ENCODE measurements at places on chromosomes 12 and 14.

- DNase-seq, result no peak
Observed at GRCh38 chr12:117080661-117081144, 18.5 kb downstream of the TESC start.

GRCh38 chr12:96070670-96071279 is 35.4 kb upstream of the LTA4H start:
- DNase-seq, result no peak

DNA sequence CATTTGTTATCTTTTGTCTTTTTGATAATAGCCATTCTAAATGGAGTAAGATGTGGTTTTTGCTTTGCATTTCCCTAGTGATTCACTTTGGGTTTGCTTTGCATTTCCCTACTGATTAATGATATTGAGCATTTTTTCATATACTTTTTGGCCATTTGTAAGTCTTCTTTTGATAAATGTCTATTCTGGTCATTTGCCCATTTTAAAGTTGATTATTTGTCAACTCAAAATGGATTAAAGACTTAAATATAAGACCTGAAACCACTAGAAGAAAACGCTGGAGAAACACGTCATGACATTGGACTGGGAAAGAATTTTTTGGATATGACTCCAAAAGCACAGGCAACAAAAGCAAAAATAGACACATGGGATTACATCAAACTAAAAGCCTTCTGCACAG is 148.0 kb downstream of the APAF1 start:
- DNase-seq, result no peak

- DNase-seq, result no peak
Observed at GRCh38 chr14:63745858-63746425, 18.1 kb upstream of the SGPP1 start.

GRCh38 chr14:96252999-96253539 is 2.9 kb upstream of the BDKRB1 start:
- no peak for DNase-seq

DNA sequence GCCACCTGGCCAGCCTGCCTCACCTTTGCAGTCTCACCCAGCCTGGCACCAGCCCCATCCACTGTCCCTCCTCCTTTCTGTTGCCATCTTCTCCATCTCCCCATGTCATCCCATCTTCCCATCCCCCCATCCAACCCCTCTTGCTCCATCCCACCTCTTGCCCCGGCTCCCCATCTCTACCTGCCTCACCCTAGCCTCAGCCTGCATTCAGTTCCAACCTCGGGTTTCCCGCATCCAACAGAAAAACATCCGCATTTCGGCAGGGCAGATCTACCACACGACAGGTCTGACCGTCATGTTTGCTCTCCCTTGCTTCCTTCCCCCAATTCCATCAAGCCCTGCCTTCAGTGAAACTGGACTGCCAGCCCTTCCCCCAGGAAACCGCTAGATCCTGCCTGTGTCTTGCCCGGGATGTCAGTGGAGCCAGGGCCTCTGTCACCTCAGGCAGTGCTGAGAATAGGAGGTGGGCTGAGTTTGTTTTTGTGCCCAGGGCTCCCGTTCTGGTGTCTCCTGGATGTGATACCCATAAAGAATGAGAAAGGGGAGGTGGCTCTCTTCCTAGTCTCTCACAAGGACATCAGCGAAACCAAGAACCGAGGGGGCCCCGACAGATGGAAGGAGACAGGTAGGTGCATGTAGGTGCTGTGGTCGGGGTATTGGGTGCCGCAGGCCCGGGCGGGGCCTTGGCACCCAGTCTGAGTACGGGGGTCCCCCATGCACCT is 2.5 kb downstream of the KCNH3 start:
- DNase-seq, result no peak

GRCh38 chr14:48251290-48251689 is 575.9 kb upstream of the MDGA2 start:
- no peak for DNase-seq

GRCh38 chr14:77593501-77593961 is 22.9 kb downstream of the SPTLC2 start:
- no peak for DNase-seq

DNA sequence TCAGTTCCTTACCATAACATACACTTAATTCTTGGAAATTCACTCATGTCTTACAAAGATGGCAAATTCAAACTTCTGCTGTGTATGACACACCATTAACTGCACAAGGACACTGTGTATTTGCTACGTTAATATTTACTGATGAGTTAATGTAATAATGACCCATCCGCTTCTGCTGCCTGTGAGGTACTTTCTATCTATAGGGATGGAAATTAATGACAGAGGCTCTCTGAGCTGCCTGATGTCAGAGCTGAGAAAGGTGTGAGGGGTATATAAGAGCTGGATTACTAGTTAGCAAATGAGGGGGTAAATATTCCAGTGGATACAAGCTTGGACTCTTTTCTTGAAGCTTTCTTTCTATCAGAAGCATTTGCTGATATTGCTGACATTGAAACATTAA is at the start of gene IAPP:
Gene IAPP (plus strand): TSS at position 301 of the 400 bp plus-strand sequence. CDS start 450 bp downstream, outside the sequence.
- no peak for DNase-seq

DNA sequence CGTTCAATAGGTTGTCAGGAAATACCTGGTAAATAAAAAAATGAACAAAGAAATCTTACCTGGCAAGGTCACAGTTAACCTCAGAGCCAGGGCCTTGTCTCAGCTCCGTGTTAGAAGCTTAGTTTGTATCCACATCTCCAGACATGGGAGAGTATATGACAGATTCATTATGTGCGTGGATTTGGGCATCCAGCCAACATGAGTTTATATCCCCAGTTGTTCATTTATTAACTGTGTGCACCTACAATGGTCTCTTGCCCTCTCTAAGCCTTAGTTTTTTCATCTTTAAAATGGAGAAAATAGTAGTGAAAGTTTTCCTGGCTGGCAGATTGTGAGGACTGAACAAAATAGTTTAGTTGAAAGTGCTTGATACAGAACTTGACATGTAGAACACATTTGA is 437.8 kb downstream of the NPAS3 start:
- no peak for DNase-seq

DNA sequence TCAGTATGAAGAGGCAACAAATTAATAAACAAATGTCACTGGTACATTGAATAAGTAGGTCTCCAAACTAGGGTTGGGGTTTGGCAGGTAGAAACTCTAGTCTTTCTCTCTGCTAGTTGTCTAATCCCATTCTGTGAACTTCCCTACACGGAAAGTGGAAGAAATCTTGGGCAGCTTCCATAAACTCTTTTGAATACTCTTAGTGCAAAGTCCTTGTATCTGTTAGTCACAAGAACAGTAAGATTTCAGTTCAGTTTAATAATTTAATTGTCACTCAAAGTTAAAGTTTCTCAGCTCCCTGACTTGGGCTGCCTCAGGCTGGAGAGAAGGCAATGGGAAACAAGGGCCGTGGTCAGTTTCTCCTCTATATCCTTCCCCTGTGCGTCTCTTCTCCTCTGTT is 135.4 kb upstream of the MDM1 start:
- DNase-seq, result no peak

DNA sequence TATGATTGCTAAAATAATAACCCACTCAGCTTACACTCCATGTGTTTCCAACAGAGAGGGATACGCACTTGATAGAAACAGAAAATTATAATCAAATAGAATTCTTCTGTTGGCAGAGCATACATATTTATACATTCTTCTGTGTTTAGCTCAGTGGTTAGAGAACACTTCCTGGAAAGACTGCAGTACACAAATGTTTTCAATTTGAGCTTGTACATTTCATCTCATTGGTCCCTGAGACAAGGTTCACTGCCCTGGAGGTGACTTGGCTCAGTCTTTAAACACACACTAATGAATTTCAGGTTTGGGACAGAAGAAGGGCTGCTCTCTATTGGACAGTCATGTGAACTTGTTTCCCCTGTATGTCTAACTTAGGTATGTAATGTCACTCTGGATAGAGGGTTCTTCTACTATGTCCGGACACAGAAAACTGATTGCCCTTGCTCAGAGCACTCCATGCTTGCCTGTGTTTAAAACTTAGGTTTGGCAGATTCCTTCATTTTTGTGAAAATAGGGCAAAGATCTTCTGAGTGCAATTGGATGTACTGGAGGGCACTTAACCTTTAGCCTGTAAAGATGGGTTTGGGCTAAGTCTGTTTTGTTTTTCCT is 22.9 kb downstream of the PROX2 start:
- DNase-seq, result no peak

DNA sequence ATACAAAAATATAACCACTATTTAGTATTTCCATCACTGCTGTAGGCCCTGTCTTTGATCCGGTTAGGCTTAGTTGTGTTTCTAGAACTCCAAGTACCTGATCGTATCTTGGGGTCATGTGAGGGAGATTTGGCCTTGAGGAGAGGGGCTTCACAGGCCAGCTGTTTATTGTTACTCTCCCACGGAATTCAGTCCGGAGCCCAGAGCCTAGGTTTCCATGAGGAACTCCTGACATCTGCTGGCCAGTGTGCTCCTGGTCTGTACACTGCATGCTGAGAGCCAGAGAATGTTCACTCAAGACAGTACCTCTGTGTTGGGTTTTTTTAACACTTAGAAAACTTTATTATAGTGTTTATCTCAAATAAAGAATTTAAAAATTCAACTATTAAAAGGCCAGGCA is 341.0 kb upstream of the TMEM132C start:
- DNase-seq, result no peak

DNA sequence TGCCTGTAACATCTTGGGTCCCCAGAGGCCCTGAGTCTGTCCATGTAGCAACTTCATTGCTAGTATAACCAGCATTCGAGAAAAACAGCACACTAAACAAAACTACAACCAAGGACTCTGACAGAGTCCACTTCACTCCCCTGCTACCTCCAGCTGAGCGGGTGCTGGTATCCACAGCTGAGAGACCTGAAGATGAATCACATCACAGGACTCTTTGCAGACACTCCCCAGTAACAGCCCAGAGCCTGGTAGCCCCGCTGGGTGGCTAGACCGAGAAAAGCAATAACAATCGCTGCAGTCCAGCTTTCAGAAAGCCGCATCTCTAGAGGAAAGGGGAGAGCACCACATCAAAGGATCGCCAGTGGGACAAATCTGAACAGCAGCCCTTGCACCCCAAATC is 9.0 kb upstream of the IQSEC3 start:
- no peak for DNase-seq

DNA sequence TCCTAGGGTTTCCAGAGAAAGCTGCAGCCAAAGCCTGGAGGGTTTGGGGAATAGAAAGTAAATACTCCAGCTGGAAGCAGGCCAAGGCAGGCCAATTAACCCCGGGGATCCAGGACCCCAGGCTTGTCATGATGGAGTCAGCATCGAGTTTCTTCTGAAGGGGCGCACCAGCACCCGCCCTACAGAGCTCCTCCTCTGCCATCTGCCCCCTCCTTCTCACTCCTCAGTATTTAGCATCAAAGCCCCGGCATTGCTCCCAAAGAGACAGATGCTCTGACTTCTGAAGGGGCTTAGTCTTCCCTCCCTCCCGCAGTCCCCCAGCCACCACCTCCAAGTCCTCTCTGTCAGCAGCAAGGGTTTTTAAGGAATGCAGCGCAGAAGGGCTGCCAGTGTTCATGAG is 285.1 kb upstream of the NOS1 start:
- DNase-seq, result no peak

All from GOT3 (cell line).